Erythroblast (primary cell): ENCODE measurements at places on chromosomes 7 and 10.
A peak's percentile ranks its signal among the peaks of the same experiment; 100 is the strongest.

DNA sequence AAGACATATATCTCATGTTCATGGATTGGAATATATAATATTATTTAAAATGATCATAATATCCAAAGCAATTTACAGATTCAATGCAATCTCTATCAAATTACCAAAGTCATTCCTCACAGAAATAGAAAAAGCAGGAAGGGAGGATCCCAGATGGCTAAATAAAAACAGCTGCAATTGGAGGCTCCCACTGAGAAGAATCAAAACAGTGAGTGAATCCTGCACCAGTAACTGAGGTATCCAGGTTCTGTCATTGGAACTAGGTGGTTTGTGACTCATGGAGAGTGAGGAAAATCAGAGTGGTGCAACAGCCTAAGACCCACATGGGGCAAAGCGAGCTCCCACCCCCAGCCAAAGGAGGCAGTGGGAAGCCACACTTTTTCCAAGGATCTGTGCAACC lies 128.4 kb downstream of the MTERF1 start:
- DNase-seq, result no peak

GRCh38 chr10:59857049-59857448 lies 49.3 kb downstream of the CCDC6 start:
- no peak for DNase-seq

DNA sequence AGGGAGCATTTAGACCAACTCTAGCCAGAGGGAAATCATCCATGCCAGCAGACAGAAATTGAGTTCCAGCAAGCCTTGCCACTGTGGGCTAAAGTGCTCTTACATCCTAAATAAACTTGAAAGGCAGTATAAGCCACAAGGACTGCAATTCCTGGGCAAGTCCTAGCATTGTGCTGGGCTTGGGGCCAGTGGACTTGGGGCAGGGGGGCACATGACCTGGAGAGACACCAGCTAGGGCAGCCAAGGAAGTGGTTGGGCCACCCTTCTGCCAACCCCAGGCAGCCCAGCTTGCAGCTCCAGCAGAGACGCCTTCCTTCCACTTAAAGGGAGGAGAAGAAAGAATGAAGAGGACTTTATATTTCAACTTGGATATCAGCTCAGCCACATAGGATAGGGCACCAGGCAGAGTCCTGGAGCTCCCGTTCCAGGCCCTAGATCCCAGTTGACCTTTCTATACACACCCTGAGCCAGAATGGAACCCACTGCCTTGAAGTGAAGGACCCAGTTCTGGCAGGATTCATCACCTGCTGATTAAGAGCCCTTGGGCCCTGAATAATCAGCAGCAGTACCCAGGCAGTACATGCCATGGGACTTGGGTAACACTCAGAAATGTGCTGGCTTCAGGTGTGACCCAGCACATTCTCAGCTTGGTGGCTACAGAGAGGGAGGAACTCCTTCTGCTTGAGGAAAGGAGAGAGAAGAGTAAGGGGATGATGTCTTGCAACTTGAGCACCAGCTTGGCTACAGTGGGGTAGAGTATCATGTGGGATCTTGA lies 153.0 kb downstream of the GNAI1 start:
- no peak for DNase-seq

DNA sequence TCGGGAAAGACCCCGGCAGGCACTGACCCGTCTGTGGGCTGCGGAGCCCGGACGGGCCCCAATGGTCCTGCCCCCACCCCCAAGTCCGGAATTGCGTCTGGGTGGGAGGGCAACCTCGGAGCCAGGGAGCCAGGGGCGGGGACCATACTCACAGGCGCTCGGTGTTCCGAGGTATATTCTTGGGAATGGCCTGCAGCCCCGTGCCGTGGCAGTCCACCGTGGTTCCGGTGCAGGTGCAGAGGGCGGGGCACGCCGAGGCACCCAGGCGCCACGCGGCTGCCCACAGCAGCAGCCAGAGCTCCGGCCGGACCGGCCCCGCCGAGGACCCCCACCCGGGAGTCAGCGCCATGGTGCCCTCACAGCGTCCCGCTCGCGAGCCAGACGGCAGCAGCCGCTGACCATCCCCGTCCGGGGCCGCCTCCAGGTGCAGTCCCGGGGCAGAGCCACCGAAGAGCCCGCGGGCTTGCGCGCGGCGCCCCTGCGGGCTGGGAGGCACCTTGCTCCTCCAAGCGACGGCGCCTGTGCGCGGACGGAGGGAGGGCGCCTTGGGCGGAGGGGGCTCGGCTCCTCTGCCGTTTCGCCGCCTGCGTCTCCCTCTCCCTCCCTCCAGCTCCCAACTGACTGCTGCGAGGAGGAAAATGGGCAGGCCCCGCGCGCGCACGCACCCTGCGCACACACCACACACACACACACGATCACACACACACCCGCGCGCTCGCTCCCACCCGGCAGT lies at the start of gene SLIT1:
TSS of gene SLIT1 (minus strand) at position 634 of the 733 bp plus-strand sequence. CDS start at position 349, 285 bp downstream.
- no peak for DNase-seq

GRCh38 chr10:75009426-75009825 lies 102.0 kb upstream of the SAMD8 start:
- no peak for DNase-seq

DNA sequence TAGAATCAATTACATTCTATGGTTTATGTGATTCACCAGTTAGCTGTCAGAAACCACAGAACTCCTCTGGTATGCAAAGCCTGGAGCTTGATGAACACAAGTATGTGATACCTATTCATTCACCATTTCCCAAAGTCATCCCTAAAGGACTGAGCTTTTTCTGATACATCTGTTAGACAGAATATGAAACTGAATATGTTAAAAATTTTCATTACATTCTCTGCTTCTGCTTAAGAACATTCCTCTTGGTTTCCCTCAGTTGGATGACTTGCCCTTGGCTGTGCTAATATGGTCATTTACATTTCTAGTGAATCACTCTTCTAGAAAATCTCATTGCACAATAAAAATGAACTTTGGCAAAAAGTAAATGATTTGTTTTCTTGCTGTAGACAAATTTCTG lies 10.8 kb upstream of the PON1 start:
- no peak for DNase-seq

DNA sequence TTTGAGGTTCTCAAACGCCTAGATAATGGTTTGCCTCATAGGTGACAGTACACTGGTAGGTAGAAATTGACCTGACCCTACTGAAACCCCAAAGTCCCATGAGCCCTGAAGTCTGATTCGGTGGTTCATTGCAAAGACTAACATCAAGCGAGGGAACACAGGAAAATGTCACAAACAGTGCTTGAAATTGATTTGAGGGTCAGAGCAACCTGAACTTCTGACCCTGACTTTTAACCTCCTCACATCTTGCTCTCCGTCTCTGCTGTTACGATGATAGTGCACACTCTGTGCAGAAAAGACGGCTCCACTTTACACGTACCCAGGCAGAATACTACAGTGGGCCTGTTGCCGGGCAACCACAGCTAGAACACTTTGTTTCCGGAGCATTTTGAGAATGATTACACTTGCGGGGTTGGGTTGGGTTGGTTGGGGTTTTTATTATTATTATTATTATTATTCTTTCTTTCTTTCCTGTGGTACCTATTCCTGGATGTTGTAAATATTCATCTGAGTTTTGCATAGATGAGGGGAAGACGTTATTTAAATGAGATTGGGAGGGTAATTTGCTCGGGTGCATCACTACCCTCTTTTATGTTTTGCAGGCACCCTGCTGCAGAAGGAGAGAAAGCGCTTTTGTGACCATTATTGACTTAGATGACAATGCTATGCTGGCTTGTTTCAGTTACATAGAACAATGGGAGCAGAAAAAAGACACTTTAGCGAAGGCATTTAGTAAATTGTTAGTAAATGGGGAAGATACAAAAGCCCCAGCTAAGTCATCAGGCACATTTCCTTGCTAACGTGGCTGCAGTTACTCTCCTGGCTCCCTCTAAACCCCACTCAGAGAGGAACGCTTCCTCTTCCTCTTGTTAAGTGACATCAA lies 438.1 kb upstream of the NRP1 start:
- no peak for DNase-seq

DNA sequence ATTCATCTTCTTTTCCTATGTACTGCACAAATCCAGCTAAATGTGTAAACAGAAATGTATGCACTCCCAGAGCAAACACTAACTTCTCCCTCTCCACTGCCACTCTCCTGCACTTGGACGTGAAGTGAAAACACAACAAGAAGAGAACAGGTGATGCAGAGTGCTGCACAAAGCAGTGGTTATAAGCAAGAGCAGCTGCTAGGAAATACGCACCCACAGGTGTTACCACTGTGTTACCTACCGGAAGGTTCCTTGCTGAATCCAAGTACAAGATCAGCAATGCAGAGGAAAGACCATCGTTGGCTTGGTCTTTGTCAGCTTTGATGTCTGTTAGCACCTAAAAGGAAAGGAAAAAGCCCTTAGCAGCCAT lies 54.6 kb upstream of the NCAPG2 start:
- no peak for DNase-seq

GRCh38 chr10:110919971-110920881 lies 822 bp downstream of the SHOC2 start:
- DNase-seq, result peak; percentile 65

DNA sequence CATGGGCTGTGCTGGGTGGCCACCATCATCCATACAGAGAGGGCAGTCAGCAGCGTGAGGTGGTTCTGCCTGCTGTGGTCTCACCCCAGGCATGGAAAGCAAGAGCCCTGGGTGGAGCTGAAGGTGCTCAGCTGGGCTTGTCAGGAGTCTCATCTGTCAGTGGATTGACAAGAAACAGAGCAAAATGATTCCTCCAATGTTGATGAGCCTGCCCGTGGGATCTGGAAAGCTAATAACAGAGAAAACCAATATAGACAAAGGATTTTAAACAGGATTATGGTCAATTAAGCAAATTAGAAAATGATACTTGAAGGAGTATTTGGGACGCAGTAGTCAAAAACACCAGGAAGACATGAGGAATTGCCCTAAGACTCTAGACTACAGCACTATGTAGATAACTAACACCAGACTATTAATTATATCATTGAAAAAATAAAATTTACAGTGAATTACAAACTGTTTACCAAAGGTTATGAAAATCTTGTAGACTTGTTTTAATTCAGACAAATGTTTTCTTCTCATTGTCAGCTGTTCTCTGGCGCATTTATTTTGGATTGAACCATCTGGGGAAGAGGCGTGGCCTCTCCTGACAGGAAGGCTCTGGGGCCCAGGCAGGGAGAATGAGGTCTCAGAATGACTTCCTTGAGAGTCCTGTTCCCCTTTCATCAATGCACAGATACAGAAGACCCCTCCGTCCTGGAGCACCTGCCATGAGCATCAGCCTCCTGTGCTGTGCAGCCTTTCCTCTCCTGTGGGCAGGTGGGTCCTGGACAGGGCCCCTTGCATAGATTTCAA lies 211.2 kb upstream of the PRSS58 start:
- no peak for DNase-seq

- peak; percentile 63 for DNase-seq
These were observed 54.6 kb downstream of the BPGM start for GRCh38 chr7:134701272-134701671.

DNA sequence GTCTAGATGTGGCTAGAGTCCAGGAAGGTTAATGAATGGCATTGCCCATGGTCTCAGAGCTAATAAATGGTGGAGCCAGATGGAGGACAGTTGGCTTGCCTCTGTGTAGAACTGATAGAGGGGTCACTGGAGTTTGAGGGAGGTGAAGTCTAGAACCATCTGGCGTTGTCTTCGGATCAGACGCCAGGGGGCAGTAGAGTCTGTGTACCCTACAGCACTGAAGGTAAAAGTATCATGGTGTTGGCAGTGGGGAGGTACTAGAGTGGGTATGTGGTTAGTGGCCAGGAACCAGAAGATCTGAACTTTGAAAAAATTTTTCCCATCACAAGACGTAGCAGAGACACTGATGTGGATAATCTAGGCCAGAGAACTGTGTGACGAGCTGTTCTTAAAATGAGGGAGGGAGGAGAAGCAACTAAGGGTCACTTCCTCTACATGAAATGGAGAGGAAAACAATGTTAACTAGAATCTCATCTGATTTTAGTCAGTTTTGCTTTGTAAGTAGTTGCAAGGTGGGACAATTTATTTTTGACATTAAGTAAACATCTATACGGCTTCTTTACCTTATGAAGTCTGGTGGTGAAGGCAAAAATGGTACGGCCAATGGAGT lies 227.9 kb upstream of the PRSS58 start:
- peak; percentile 57 for DNase-seq

DNA sequence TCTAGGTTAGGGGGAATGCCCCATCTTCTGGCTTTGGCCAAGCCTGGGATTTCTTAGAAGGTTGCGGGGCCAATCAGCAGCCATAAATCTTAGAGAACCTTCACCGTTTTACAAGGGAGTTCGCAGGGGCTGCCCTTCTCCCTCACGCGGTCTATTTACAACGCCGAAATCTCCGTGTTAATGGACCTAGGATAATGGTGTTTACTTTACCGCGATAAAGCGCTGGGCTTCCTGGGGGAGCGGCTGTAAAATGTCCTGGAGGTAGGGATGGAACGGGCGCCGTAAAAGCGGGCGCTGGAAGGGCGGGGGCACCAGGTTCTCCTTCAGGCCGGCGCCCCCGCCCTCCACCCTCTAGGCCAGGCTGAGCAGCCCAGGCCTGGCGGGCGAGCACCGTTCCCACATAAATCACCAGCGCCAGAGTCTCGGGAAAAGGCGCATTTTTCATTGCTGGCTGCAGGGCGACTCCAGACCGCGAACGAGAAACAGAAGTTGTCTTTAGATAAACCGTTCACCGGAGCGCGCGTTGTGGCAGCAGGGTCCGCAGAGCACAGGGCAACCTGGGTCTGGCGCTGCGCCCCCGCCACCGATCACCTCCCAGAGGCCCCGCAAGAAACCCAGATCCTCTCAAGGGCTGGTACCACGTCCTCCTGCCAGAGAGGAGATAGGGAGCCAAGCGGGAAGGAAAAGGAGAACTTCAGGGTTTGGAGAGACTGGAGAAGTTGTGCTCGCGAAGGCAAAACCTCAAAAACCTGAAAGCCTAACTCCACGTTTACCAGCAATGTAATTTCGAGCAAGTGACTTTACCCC lies 12.5 kb upstream of the NKX2-3 start:
- no peak for DNase-seq
